CD4-positive, alpha-beta T cell treated with Interferon alpha-2 for 1 hour (primary cell): ENCODE measurements at places on chromosomes 11 and 22.

- no peak for DNase-seq
Measured at GRCh38 chr11:108654994-108655631, 9.8 kb upstream of the DDX10 start.

GRCh38 chr22:20400606-20401375 is 6.8 kb downstream of the ZNF74 start:
- no peak for DNase-seq

- no peak for DNase-seq
Measured at GRCh38 chr11:70682760-70683159, 284.4 kb downstream of the CTTN start.

DNA sequence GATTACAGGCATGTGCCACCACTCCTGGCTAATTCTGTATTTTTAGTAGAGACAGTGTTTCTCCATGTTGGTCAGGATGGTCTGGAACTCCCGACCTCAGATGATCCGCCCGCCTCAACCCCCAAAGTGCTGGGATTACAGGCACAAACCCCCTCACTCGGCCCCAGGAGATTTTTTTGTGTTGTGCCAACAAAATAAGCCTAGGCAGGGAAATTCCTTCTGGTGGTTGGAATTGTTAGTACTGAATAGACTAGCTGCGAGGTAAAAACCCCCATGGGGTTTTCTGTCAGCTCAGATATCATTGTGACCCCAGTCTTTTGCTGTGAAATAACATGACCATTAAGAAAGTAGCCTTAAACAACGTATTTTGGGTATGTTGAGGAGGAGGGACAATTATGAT is 144.9 kb downstream of the BCR start:
- no peak for DNase-seq

GRCh38 chr11:12224537-12224893 is 114.1 kb downstream of the MICAL2 start:
- peak; percentile 88 for DNase-seq

DNA sequence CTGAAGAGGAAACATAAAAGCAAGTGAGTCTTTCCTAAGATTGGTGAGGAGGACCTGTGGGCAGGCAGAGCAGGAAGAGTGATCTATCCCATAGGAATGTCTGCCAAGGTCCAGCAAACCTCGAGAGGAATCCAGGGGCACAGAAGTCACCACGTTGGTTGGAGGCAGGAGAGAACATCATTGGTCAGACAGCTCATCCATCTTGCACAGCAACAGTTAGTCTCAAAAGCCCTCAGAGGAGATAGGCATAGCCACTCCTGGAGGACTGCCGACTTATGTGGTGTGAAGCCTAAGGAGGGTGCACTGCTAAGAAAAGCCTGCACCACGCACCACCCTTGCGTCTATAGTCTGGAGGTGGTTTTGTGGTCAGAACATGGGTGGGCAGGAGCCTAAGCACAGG is 109.1 kb downstream of the RASSF10 start:
- DNase-seq, result no peak

DNA sequence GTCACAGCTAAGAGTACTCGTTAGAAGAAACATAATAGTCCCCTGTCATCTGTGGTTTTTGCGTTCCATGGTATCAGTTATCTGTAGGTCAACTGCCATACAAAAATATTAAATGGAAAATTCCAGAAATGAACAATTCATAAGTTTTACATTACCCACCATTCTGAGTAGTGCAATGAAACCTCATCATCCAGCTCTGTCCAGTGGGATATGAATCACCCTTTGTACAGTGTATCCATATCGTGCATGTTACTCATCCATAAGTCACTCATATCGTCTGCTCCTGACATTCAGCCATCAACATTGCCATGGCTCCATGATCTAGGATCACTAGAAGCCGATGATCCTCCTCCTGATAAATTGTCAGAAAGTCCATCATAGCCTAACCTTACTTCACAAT is 174.9 kb upstream of the C11orf87 start:
- DNase-seq, result no peak

DNA sequence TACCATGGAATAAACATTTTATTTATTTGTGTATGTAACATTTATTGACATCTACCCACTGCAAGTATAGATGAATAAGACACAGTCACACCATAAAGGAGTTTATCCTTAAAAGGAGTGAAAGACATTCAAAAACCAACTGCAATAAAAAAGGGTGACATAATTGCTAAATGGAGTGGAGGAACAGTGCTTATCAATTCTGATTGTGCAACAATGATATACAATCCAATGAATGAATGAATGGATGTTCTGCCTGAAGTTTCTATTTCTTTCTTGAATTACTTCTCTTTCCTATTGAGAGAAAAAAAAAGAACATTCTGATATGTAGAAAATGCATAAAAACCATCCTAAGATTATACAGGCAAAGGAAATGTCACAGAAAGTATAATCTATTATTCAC is 10.0 kb downstream of the MMP7 start:
- DNase-seq, result no peak

- DNase-seq, result peak; percentile 45
Measured at GRCh38 chr11:134139873-134140331, 71.0 kb downstream of the JAM3 start.

- DNase-seq, result peak; percentile 66
Measured at GRCh38 chr11:117818041-117818873, 6.3 kb downstream of the FXYD2 start.

GRCh38 chr11:62552485-62553079 is 6.0 kb upstream of the AHNAK start:
- DNase-seq, result no peak
